ENCODE measurements at places on chromosomes 12 and 14. TPM values are rescaled to one million over a fixed set of nuclear protein-coding genes. Genes with fewer than 3 reads are reported as not detected.

KCNA5 gene
- total RNA-seq = not detected

GPR132 gene
- under 0.01 TPM for total RNA-seq

DCAF5 gene
- 9.5 TPM for total RNA-seq

RTL1 gene
- not detected for total RNA-seq

FLRT2 gene
- total RNA-seq = 305 TPM
